Adrenal gland (tissue), 19 donors: ENCODE measurements at places on chromosomes 16 and 17. TPM values are rescaled to one million over a fixed set of nuclear protein-coding genes. Genes with fewer than 3 reads are reported as not detected.

DNA sequence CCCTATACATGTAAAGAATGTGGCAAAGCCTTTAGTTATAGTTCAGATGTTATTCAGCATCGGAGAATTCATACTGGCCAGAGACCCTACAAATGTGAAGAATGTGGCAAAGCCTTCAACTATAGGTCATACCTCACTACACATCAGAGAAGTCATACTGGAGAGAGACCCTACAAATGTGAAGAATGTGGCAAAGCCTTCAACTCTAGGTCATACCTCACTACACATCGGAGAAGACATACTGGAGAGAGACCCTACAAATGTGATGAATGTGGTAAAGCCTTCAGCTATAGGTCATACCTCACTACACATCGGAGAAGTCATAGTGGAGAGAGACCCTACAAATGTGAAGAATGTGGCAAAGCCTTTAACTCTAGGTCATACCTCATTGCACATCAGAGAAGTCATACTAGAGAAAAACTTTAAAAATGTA lies 42.5 kb downstream of the ZNF267 start:
- no peak for DNase-seq
- no peaks in the 10 kb centered on the region for H3K36me3 ChIP-seq
- H3K4me1 ChIP-seq, result no peaks in the 10 kb centered on the region

- peaks cover 20% of the 10 kb centered on the region for H3K4me1 ChIP-seq
- H3K27me3 ChIP-seq, result no peaks in the 10 kb centered on the region
- H3K4me3 ChIP-seq, result no peak overlapping the region
- DNase-seq, result peak; percentile 66
- no peak overlapping the region for H3K27ac ChIP-seq
These were observed 1.4 kb upstream of the SSH2 start for GRCh38 chr17:29931231-29931932.

DNA sequence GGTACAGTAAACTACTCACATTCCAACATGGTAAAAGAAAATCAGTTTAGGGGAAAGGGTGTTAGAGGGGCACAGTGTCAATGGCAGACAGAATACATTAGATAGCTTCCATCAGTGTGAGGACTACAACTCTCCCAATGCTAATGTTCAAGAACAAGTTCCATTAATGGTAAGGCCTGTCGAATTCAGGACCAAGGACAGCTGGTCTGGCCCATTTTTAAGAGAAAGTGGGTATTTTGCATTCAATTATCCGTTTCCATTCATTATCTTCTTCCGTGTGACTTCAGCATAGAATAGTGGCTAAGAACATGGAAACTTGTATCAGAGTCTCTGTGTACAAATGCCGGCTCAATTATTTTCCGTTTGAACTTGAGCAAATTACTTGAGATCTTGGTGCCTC lies 98.4 kb downstream of the XYLT1 start:
- no peak for DNase-seq
- no peaks in the 10 kb centered on the region for H3K27me3 ChIP-seq
- H3K4me1 ChIP-seq, result peaks cover 18% of the 10 kb centered on the region
- H3K27ac ChIP-seq, result no peak overlapping the region

The PYDC1 gene
- not detected for polyA plus RNA-seq

The SCNN1B gene
- polyA plus RNA-seq, result 2.2 TPM

The CCDC154 gene
- polyA plus RNA-seq, result 10.7 TPM

The ETV4 gene
- 6.6 TPM for polyA plus RNA-seq
